ENCODE measurements at places on chromosomes 4 and X.

DNA sequence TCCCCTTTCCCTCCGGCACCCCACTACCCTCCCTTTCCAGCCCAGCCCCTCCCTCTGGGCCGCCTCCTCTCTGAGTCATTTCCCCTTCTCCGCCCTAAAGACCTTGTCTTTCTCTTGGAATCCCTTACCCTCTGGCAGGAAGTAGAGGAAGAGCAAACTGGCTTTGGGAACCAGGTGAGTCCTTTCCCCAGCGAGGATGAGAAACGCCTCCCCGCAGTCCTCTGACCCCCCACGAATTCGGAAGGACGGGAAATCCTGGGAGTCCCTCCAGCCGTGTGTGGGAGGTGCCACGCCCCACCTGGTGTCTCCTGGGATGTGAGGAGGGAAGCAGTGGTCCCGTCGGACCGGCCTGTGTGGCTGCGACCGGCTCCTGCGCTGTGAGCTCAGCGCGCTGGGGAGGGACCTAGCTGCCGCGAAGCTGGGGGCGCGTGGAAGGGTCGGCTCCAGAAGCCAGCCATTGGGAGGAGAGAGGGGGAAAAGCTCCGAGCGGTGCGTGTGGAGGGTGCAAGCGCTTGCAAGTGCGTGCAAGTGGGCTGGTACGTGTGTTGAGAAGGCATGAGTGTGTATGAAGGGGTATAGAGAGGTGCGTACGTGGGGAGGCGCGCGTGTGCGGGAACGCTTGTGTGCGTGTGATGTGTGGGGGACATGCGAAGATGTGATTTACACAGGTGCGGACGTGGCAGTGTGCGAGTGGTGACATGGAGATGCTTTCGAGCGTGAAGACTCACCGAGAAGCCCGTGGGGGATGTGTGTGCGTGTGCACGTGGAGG lies 46.3 kb downstream of the TEX13B start:
- DNase-seq = no peak

DNA sequence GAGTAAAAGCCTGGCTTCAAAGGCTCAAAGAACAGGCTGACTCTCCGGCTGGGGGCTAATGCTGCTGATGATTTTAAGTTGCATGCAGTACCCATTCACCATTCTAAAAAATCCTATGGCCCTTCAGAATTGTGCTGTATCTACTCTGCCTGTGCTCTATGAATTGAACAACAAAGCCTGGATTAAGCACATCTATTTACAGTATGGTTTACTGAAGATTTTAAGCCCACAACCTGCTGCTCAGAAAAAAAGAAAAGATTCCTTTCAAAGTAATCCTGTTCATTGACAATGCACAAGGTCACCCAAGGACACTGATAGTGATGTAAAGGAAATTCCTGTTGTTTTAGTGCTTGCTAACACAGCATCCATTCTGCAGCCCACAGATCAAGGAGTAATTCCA lies 84.9 kb upstream of the SFRP2 start:
- DNase-seq = no peak

DNA sequence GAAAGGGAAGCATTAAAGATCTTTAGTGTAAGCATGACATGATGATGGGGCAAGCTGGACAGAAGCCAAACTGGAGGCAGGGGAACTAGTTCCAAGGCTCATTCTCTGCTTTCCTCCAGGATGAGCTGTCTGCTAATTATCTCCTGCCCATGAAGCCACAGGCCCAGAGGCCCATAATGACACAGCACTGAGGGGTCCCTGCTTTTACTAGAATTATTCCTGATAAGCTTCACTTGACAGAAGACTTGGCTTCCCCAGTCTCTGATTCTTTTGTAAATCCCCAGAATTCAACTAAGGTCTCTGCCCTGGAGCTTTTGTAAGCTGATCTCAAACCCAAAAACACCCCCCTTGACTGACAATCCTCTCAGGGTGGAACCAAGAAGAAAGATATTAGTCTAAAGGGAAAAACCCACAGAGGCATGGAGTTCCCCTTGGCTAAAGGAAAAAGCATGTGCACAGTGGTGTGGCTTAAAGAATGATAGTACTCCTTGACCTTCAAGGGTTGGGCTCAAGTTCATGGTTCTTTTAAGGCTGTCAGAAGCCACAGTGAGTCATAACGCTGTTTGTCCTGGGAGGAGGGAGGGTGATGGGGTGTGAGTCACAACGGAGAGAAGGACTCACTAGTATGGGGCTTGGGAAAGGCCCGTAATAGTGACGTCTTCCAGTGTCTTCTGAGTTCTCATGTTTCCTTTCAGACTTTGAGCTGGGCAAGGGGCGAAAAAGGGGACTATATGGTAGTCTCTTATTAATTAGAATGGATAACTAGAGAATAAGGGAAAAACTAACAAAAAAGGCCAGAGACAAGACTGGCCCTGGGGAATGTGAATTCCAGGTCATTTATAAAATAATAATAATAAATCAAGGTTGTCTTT lies 146.0 kb upstream of the CPEB2 start:
- DNase-seq = peak; percentile 88

DNA sequence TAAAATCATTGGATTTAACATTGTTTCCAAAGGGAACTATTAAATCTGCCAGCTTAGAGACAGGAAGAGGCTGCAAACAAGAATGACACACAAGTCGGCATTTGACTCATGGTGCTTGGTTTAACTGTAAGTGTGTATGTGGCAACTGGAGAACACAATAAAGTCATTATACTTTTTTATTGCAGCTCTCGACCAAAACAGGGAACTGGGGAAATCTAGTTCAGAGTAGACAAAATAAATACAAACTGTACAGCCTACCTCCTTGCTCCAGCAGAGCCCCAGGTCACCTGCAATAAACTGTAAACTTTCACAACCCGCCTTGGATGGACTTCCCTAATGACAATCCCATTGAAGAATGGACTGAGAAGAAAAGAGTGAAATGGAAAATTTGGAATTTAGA lies 24.0 kb downstream of the NPY5R start:
- DNase-seq = peak; percentile 12

DNA sequence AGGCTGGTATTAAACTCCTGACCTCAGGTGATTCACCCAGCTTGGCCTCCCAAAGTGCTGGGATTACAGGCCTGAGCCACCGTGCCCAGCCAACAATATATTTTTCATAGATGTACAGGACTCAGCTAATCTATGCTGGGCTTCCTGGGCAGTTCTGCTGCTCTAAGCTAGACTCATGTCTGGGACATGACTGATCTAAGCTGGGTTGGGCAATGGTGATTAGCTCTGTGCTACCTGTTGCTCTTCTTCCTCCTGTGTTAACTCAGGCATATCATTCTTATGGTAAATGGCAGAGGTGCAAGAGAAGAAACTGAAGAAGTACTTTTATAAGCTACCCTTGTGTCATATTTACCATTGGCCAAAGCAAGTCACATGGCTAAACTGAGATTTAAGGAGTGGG lies 11.4 kb upstream of the SUPT20HL2 start:
- DNase-seq = no peak

GRCh38 chrX:109362101-109362500 lies 119.8 kb downstream of the GUCY2F start:
- no peak for DNase-seq

- peak; percentile 54 for DNase-seq
These were observed 38.4 kb downstream of the SAGE1 start for GRCh38 chrX:135931644-135932487.

GRCh38 chr4:36652857-36653256 lies 371.4 kb downstream of the DTHD1 start:
- no peak for DNase-seq

DNA sequence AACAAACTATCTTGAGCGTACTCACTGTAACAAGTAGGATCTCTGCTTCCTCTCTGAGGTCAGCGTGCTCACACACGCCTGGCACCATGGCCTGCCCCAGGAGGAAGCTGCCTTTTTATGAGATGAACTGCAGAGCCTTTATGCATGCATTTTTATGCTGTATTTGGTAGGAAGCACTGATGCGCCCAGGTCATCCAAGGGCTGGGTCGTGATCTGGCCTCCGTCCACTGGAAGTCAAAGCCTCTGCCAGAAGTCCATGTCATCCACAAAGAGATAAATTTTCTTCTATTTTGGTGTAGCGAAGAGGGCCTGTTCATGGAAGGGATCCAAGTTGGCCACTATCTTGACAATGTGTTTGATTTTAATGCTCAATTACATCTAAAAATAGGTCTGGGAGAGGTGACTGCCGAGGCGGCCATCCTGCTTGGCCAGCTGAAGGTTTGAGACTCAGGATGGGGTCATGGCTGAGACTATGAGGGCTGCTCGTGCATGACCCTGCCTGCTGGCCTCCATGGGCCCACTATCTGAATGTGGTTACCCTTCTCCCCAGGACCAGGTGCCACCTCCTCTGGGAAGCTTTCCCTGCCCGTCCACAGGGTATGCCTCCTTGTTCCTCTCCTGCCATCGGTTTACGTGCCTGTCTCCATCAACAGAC lies 50.3 kb downstream of the HTRA3 start:
- DNase-seq = no peak

DNA sequence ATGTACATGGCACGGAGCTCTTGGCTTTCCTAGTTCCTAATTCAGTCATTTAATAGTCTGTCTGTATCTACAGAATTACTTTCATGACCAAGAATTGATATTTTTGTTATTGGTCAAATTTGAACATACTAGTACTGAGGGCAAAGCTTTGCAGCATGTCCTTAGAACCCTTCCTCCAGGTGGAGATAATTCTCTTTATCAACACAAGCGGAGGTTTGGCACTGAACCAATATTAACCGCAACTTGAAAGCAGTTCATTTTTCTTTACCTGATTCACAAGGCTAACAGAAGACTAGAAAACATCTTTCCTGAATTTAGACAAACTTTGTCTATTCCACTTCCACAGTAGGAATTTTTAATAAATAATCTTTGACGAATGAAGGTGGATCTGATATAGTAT lies 73.8 kb downstream of the TACR3 start:
- DNase-seq = no peak

- DNase-seq = no peak
These were observed 174.8 kb upstream of the KLF3 start for GRCh38 chr4:38489011-38489861.

DNA sequence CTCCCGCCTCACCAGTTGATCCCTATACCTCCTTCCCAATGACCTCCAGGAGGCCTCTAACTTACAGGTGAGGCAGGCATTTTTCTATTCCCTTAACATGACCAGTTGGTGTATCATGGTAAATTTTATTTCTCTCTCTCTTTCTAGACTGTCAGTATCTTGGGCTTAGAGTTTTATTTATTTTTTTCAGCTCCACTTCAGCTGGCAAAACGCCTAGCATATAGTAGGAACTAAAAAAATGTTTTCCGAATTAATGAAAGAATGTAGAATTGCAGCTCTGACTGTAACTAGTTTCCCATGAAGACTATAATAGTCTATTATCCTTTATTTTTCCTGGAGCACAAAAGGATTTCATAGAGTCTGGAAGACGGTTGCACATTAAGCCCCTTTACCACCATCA lies 84.8 kb downstream of the PDE5A start:
- no peak for DNase-seq

DNA sequence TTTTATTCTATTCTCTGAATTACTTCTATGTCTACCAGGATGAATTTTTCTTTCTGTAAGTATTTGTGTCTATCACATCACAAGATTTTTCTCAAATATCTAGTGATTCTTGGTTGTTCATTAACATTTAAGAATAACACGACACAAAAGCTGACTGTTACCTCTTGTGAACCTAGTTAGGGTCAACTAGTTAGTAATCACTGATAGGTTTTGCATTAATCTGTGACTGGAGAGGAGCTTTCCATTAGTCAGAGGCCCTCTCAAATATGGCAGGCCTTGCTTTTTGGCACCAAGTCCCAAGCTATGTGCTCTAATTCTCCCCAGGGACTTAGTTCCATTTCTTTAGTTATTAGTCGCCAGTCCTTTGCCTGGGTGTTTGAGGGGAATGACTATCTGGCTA lies 259.2 kb downstream of the CFAP299 start:
- DNase-seq = no peak

- DNase-seq = no peak
These were observed 89.7 kb upstream of the CBR4 start for GRCh38 chr4:169099771-169100180.

GRCh38 chr4:1512738-1513660 lies 106.8 kb upstream of the NKX1-1 start:
- no peak for DNase-seq

GRCh38 chr4:15336410-15337167 lies 91.2 kb upstream of the C1QTNF7 start:
- DNase-seq = peak; percentile 14

- no peak for DNase-seq
These were observed 124.9 kb downstream of the STOX2 start for GRCh38 chr4:184030036-184030435.

DNA sequence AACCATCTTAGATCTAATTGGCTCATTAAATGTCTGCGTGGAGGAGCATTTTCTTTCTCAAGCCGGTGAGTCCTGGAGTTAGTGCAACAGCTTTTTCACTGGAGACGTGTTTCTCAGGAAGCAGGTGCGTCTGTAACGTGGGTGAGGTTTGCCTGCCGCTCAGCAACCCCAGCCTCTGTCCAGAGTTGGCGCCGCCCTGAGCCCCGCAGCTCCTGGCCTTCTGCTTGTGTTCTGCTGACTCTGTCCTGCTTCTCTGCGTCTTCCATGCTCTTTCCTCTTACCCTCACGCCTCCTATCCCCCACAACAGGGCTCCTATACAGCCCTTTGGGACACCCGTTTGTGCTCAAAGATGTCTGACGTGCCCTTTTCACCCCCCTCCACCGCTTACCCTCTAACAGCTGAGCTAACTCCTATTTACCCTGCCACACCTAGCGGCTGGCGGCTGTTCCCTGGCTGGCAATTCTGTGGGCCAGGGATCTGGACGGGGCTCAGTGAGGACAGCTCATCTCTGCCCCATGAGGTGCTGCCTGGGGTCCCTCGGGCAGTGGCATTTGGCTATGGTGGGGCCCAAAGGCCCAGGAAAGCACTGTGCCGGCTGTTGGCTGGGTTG lies 18.8 kb downstream of the DOK7 start:
- DNase-seq = no peak

DNA sequence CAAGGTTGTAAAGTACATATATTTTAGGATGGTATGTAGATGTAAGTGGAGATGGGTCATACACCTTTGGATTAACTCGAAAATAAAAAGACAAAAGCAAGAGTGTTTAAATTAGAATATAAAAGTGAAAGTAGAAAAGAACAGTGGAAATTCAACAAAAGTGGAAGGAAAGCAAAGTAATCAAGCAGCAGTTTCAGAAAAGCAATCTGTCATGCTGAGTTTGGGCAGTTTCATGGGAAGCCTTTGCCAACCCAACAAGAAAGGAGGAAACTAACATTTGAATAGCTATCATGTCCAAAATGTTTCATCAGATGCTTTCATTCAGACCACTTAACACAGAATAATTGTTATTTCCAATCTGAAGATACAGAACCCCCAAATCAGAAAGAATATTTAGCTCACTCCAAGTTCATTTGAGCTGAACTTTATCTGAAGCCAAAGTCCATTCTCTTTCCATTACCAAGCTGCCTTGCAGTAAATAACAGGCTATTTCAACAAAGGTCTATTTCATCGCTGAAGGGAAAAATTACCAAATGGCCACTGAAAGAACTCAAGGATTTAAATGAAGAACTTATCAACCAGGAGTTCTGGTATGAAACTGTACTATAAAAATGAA lies 1.8 kb upstream of the EXOSC9 start:
- no peak for DNase-seq

- DNase-seq = peak; percentile 39
These were observed 177.7 kb upstream of the PPARGC1A start for GRCh38 chr4:24067367-24068193.

- no peak for DNase-seq
These were observed 130.6 kb downstream of the PTCHD1 start for GRCh38 chrX:23465105-23465791.

- DNase-seq = no peak
These were observed 158.5 kb upstream of the MXRA5 start for GRCh38 chrX:3504916-3505315.

GRCh38 chrX:28709421-28709820 lies 122.2 kb downstream of the IL1RAPL1 start:
- no peak for DNase-seq

Data from RKO (cell line).